ENCODE measurements at places on chromosomes 2 and 18.

DNA sequence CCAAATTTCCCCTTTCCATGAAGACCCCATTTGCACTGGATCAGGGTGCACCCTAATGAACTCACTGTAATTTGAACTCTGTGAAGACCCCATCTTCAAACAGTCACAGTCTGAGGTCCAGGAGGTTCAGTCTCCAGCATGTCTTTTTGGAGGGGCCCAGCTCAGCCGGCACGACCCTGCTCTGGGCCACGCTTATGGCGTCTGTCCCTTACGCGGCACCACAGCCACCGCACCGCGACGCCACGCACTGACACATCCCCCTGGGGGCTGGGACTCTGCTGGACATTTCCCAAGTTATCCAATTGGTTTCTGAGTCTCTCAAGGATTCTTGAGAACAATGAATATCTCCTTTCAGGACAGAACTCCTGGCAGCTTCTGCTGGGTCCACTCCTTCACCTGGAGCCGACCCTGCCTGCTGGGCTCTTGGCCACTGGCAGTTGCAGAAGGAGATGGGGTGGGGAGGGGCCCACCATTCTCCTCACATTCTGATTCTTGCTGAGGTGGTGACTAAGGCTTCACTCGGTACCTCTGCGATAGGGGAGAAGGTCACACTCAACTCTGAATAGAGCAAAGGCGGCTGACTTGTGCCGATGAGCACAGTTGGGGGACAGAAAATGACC is 124.0 kb downstream of the RTP5 start:
- no peak for DNase-seq

- no peak for DNase-seq
Observed at GRCh38 chr2:214543386-214543955, 132.6 kb downstream of the VWC2L start.

GRCh38 chr2:48328942-48329723 is 200.8 kb upstream of the STON1 start:
- DNase-seq: no peak

DNA sequence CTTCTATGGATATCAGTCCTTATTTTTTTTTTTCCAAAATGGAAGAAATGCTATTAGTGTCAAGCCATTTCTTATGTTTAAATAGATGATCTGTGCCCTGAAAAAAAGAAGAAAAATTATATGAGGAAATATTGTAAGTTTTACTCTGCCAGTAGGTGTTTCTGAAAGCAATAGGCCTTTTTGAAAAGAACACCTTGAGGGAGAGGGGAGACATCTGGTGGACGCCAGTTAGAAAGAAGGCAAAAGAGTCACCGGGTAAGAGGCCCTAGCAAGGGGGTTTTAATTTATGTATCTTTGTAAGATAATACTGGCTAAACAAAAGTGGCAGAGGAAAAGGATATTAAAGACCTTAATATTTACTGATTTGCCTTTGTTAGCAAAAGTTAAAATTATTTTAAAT is 56.1 kb downstream of the DYNAP start:
- no peak for DNase-seq

DNA sequence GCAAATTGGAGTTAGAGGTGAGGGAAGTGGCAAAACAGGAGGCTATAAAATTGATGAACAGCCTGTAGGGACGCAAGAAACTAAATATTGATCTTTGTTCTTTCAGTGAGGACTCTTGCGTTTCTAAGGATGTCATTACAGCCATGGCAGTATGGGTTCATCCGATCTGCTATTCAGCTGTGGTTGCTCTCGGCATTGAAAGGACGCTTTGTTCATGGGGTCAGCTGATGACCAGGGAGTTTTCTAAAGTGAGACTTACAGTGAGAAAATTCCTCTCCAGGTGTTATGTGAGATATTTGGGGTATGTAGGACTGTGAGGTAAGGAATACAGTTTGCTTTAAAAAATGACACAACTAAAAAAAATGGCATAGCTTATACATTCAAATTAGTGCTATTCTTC is 52.7 kb upstream of the PELI1 start:
- DNase-seq: no peak
